ENCODE measurements at places on chromosomes 2 and 18.

GRCh38 chr18:48540251-48541025 is 1.6 kb downstream of the CTIF start:
- DNase-seq = peak; percentile 79

GRCh38 chr2:22855081-22855480 is 529.9 kb upstream of the KLHL29 start:
- DNase-seq = no peak

GRCh38 chr2:39779341-39779851 is 338 bp upstream of the THUMPD2 start:
- no peak for DNase-seq

- DNase-seq = no peak
Measured at GRCh38 chr18:74281980-74282754, 9.6 kb downstream of the CYB5A start.

Data from left cardiac atrium (tissue), 4 donors.